ENCODE measurements at places on chromosomes 1 and 21.
A peak's percentile ranks its signal among the peaks of the same experiment; 100 is the strongest.

DNA sequence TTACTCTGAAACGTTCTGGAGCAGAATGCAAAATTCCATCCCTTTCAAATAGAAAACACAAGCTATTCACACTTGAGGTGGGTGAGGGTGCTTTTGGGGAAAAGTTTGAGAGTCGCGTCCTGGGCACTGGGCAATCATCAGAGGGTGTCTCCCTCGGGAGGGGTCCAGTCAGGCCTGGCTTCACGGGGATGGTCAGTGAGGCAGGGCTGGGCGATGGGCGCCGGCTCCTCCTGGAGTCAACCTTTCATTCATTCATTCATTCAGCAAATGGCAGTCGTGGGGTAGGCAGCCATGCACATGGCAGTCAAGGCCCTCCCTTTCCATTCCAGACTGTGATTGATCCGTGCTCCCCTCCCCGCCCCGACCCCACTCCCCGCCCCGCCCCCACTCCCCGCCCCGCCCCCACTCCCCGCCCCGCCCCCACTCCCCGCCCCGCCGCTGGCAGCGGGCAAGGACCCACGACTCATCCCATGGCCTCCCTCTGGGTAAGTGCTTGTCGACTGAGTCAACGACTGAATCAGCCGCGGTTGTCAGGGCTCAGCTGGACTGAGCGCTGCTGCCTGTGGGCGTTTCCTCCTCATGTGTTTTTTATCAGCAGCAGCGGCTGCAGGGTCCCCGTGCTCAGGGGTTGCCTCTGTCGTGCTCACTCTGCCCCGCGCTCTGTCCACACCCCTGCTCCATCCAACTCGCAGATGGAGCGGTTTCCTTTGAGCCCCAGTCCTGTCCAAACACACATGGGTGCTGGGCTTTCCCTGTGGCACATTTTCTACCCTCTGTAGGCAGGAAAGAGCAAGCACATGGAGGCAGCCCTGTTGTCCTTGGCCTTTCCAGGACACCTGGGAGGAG lies 12.5 kb upstream of the SPSB1 start:
- no peak for DNase-seq

- DNase-seq, result no peak
Observed at GRCh38 chr1:168893359-168893801, 164.4 kb upstream of the DPT start.

DNA sequence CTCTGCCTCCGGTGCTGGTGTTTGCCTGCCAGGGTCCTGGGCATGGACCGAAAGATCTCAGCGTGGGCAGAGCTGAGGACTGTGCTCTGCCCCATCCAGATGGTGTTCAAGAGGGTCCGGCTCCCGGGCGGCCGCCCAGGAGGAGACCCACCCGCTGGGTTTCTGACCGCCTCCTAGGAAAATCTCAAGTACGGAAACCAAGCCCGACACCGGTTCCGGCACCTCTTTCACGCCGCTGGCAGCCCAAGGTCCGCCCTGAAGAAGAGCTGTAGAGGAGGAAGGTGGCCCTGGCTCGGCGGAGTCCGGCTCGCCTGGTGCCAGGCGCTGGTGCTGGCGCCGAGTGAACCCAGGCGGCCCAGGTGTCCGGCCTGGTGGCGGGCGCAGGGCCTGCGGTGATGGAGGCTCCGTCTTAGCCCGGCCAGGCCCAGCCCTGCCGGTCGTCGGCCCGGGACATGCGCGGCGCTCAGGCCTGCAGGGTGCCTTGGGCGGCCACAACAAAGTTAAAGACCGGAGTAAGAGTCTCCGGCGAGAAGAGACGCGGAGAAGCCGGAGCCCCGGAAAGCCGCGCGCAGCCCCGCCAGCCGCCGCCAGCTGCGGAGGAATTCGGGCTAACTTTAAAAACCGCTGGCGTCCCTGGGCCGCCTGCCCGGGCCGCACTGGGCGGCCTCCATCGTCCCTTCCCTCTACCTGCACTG lies 1.5 kb downstream of the GRIK3 start:
- peak; percentile 21 for DNase-seq

DNA sequence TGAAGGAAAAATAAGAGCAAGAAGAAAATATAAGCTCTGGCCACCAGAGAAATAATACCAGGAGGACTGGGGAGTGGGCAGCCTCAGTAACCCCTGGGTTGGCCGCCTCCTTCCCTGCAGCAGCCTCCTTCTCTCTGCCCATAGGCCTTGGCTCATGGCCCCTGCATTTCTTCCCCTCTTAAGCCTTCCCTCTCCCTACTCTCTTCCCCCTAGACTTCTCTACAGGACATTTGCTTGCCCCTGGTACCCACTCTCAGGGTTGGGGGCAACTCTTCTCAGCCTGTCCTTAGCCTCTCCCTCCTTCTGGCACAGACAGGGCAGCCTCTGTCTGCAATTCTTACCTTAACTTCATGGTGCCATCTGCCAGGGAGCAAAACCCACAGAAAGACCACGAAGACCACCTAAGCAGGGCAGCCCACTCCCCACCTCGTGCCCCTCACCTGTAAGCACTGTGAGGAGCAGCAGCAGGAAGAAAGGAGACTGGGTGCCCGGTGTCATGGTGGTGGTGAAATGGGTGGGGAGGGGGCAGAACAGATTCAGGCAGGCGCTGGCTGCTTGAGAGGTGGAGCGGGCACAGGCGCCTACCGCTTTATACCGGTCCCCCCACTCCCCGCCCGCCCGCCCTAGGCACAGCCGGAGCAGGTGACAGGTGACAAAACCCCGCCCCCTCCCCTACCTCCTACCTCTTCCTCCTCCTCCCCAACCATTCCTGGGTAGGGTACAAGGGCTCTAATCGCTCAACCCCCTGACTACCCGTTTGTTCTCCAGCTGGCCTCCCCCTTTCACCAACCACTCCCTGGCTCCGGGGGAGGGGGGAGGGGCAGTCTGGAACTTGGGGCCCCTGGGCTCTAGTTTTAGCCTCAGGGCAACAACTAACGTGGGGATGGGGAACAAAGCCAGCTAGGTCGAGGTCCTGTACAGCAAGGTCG lies 15.1 kb downstream of the THBS3 start:
- DNase-seq, result no peak

Data from endothelial cell (in vitro differentiated cells).